ENCODE measurements at places on chromosomes 2 and 18.

DNA sequence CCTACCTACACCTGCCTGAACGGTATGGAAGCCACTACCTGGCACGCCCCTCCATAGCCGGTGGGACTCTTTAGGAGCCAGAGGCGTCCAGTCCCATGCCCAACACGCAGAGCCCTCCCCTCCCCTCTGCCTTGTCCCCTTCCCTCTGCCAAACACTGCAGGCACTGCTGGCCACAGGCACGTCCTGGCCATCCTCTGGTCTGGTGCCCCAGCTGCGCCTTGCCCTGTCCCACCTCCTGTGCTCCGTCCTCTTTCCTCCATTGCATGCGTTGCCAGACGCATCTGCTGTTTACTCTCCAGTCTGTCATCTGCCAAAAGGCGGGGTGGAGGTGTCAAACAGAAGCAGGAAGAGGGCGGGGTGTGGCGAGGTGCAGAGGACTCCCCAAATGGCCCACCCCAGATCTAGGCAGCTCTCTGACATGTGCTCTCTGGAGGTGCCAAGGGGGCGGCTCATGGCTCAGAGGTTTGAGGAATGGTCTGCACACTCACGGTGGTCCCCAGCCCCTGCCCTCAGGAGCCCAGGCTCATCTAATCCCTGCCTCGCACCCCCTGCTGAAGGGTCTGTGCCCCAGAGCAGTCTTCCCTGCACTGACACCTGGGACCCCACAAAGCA, 45.1 kb downstream of the HS6ST1 start:
- no peak for DNase-seq

DNA sequence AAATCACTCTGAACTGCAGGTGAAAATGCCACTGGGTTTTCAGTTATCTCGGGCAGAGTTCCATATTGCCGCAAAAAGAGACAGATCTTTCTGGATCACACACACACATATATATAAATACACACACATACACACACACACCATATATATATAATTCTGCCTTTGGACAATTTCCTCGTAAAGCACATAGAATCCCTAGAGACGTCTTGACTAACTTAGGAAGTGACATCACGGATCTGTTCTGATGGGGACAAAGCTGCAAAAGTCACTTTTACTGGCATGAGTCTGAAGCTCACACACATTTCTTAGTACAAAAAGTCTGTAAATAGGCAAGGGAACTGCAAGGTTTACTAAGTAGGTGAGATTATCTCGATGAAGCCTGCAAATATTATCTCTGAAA, 28.6 kb upstream of the MBOAT2 start:
- DNase-seq: no peak

DNA sequence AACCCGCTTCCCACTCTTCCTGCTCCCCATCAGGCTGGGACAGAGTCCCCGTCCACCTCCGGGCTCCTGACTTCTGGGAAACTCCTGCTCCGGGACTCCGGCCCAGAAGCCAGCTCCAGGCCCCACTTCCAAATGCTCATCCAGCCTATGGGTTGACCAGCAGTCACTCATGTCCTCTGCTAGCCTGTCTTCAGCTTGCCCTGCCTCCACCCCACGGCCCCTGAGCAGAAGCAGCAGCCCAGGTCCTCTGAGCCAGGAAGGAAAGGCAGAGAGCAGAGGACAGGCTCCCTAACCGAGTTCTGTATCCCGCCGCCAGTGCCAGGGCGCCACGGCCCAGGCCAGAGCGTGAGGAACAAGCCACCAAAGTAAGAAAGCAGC, 86.4 kb upstream of the ID2 start:
- DNase-seq: no peak

GRCh38 chr18:26429535-26430226, 118.7 kb downstream of the KCTD1 start:
- no peak for DNase-seq

DNA sequence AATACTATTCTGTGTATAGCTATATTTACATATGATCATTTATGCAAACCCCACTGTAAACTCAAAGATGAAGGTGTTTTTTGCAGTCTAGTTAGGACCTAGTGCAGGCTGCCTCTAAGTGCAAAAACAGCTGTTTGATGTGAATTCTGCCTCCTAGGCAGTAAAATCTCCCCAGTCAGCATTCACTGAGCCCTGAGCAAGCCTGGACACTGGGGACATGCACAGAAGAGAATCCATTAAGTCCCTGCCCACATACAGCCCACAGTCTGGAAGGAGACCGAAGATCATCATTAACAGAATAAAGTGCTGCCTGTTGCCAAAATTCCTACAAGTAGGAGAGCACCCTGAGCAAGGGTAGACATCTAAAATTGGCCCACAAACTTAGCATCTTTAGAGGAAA, 14.4 kb upstream of the BIN1 start:
- no peak for DNase-seq

DNA sequence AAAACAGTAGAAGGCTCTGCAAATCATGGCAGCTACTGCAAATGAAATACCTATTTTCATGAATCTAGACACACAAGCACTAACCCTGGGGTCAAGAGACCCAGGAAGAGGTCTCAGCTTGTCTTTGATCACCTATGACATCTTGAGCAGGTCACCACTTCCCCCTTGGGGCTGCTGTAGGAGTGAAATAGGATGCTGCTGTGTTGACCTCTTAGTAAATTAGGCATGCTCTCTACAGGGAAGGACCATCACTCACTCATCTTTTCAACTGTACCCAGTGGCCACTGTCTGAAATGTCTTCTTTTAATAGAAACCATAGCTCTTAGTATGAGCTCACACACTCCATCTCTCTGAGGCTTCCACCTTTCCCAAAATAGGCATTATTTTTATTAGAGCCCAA, 83.8 kb downstream of the NCK2 start:
- DNase-seq: no peak

DNA sequence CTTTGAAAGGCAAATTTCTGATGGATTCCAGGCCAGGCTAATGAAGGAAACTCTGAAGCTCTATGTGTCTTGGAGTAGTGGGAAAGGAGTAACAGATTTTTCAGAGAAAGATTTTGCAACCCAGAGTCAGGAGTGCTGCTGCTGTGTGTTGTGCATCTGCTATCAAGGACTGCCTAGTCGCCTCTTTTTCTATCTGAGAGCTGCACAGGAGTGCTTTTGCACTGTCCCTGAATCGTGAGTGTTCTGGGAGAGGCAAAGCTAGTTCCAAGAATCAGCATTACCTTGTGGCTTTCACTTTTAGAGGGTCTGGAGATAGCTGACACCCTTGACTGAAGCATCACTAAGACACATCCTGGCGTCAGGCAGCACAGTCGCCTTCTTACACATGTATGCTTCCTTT, 336.4 kb downstream of the PARD3B start:
- no peak for DNase-seq

- DNase-seq: no peak
Observed at GRCh38 chr2:214774108-214774507, 35.4 kb downstream of the BARD1 start.

DNA sequence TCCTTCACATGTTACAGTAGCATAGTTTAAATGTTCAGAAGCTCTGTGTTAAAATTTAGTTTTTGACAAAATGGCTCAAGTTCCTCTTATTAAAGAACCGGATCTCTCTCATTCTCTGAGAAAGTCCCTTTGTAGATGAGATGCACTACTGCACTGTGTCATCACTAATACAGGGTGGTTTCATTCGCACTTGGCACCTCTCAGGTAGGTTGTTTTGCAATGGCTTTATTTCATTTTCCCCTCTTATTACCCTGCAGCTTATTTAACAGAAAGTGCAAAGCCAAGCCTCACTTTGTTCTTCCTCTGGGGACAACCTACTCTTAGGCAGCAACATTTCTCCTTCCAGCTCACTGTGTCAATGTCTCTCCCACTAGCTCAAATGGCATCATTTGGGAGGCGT, 185.1 kb downstream of the DLGAP1 start:
- DNase-seq: no peak

GRCh38 chr2:192123847-192124246, 70.9 kb downstream of the TMEFF2 start:
- DNase-seq: no peak

- no peak for DNase-seq
Observed at GRCh38 chr2:230816735-230817134, 48.0 kb upstream of the ITM2C start.

DNA sequence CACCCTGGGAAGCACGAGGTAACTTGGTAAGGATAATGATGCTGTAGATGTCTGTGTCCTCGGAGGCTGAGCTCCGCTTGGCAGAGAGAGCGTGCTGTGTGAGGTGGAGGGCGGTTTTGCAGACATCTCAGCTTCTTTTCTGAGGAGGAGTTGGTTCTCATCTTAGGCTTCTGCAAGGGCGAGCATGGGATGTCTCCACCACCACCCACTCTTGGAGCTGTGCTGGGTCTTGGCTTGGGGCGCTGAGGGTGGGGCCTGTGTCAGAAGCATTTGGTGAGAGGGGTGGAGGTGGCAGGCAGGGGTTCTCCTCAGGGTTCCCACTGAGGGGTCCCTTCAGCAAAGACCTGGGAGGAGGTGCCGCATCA, 9.2 kb downstream of the OXER1 start:
- DNase-seq: no peak

GRCh38 chr2:106981491-106981890, 95.5 kb upstream of the ST6GAL2 start:
- DNase-seq: no peak

DNA sequence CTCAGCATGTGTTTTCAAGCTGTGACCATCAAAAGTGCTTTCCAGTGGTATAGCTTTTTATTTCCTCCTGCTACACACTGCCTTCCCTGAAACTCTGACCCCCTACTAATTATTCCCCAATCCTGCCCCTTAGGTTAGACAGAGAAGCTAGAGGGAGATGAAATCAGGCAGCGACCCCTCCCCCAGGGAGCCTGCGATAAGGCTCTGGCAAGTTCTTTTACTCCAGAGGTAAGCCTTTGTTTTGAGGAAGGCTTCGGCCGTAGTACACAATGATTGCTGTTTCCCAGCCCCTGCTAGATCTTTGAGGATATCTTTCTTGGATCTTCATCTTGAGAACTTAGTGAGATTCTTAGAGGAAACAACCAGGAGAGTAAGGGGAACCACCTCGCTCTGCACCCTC, 33.5 kb upstream of the NOL4 start:
- DNase-seq: no peak

GRCh38 chr2:207163053-207163755, 2.5 kb downstream of the KLF7 start:
- DNase-seq: no peak

GRCh38 chr2:163690896-163691295, 44.9 kb downstream of the FIGN start:
- no peak for DNase-seq

DNA sequence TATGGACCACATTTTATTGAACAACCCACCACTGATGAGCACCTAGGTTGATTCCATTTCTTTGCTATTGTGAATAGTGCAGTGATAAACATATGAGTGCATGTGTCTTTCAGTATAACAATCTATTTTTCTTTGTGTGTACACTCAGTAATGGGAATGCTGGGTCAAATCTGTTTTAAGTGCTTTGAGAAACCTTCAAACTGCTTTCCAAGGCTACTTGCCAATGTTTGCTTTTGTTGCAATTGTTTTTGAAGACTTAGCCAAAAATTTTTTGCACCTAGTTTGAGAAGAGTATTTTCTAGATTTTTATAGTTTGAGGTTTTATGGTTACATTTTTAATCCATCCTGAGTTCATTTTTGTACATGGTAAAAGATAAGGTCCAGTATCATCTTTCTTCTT, 587.4 kb upstream of the SETBP1 start:
- DNase-seq: no peak
